NCI-H1417 treated with DMSO at 0.1 percent for 48 hours (cell line): ENCODE measurements at places on chromosomes 13 and 19.

DNA sequence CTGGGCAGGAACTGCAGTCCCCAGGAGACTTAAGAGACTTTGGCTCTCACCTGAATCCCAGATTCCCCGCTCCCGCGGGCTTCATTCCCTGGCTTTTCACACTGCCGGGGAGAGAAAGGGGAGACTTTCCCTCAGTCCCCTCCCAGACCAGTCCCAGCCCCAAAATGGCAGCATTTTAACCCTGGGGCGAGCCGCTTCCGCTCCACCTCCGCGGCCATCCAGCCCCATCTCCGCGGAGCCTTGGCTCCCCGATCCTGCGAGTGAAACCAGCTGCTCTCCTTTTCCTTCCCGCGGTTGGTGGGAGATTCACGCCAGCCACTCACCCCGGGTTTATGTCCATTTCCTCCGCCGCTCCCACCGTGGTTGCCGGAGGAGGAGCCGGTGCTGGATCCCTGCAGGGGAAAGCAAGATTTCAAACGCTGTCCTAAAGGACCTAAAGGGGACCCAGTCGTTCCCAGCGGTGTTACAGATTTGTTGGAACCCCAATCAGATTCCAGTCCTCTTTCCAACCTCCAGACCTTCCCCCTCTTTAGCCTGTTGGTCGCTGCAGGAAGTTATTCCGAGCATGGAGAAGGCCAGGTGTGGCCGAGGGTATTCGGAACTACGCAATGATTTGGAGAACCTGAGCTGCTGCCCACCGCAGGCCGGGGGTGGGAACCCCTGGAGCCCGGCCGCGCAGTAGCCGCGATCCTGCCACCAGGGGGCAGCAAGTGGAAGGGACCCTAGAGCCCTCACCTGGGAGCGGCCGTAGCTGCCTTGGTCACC lies 3.4 kb downstream of the DMKN start:
- no peak for DNase-seq

- DNase-seq = no peak
These were observed 6.7 kb downstream of the KCNJ14 start for GRCh38 chr19:48461982-48462655.

- no peak for DNase-seq
These were observed 985.6 kb downstream of the SLITRK5 start for GRCh38 chr13:88656751-88657150.

GRCh38 chr19:51466723-51467122 lies 8.5 kb upstream of the SIGLEC8 start:
- no peak for DNase-seq

- no peak for DNase-seq
These were observed 82.8 kb upstream of the MTIF3 start for GRCh38 chr13:27533155-27533643.

DNA sequence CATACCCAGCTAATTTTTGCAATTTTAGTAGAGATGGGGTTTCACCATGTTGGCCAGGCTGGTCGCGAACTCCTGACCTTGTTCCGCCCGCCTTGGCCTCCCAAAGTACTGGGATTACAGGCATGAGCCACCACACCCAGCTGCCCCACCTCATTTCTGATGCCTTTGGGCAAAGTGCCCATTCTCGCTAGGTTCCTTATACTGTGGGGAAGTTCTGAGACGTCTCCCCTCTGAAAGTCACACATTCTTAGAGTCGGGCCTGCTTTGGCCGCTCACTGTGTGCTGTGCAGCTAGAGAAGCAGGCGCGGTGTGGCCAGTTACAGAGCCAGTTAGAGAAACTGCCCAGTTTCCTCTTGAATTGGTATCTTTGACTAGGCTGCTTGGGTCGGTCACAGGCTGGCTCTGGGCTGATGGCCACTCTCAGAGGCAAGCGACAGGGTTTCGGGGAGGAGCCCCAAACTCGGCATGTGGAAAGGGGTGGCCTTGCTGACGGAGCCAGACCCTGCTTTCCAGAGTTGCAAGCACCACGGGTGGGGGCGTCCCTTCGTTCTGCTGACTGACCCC lies 18.0 kb downstream of the PRAM1 start:
- no peak for DNase-seq

DNA sequence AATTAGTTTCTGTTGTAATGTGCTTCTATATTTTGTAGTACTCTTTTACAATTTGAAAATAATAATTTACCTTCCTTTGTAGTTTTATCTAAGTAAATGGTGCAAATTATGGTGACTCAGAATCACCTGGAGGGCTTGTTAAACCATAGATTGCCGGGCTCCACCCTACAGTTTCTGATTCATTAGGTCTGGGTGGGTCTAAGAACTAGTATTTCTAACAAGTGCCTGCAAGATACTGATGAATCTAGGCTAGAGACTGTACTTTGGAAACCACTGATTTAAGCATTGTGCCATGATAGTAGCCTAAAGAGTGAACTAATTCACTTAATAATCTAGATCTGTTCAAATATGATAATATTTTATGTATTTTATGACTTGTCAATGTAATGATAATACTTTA lies 437.4 kb upstream of the SPRY2 start:
- DNase-seq = no peak

DNA sequence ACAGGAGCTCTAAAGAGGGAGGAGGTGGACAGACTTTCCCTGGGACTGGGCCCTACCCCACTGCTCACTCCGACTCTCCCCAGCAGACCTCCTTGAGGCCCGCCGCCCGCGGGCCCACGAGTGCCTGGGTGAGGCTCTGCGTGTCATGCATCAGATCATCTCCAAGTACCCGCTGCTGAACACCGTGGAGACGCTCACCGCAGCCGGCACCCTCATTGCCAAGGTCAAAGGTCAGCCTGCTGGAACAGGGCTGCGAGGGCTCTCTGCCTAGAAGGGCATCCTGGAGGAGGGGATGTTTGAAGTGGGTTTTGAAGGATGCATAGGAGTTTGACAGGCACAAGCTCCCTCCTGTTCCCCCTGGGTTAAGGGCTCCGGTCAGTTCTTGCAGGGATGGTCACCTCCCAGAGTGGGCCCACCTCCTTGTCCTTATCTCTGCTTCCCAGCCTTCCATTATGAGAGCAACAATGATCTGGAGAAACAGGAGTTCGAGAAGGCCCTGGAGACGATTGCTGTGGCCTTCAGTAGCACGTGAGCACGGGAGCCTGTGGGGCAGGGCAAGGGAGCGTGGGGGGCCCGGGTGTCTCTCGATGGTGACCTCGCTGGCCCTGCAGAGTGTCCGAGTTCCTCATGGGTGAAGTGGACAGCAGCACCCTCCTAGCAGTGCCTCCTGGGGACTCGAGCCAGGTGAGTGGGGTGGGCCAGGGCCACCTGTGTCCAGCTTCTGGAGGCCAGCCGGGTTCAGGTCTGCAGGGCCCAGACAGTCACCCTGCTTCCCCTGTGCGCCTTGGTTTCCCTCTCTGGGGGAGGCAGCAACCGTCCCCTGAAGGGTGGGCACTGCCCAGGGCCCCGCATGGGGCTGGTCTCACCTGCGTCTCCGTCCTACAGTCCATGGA lies 6.3 kb downstream of the ARHGAP45 start:
- DNase-seq = no peak

- no peak for DNase-seq
These were observed 12.5 kb downstream of the ZNF787 start for GRCh38 chr19:56108447-56109195.

- DNase-seq = no peak
These were observed 35.2 kb downstream of the ADPRHL1 start for GRCh38 chr13:113417836-113418721.

- DNase-seq = no peak
These were observed 1422.1 kb downstream of the PCDH9 start for GRCh38 chr13:65808061-65808460.

- no peak for DNase-seq
These were observed 161.5 kb downstream of the MZT1 start for GRCh38 chr13:72565893-72566292.

GRCh38 chr13:111143865-111144540 lies 28.9 kb downstream of the ARHGEF7 start:
- no peak for DNase-seq

GRCh38 chr19:7687177-7687576 lies 6.5 kb downstream of the TRAPPC5 start:
- no peak for DNase-seq

- no peak for DNase-seq
These were observed 1.8 kb downstream of the F10 start for GRCh38 chr13:113124211-113124970.

DNA sequence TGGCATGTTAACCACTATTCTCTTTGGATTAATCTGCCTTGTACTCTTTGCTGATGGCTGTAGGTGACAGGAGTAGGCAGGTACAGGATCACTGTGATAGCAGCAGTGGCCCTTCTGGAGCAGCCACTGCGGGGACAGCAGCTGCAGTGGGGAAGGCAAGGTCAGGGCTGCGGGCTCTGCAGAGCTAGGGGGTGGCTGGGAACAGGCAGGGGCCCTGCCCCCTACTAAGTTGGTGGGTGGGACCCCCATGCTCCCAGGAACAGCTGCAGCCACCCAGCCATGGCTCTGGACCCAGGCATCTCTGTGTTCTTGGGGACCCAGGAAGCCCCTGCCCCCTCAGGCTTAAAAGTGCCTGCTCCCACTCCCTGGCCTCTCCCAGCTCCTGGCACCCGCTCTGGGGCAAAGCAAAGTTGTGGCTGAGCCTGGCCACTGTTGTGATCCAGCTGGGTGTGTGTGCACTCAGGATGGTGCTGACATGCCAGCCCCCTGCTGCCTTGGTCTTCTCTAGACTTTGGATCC lies 302.4 kb downstream of the PCDH20 start:
- DNase-seq = no peak

DNA sequence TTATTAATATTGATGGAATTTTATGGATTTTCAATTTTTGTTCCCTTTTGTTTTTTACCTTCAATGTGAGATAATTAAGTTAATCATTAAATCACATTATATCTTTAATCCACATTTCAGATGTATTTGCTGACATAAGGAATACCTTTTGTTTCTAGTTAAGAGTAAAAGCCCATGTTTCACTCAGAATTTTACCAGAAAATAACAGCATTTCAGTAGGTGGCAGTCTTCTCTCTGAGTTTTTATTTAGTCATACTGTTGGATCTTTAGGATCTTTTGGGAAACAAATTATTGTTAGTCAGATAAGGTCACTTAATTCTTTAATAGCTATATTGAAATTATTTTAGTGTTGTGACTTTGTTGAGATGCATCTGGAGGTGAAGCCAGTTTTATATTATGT lies 67.9 kb downstream of the NDFIP2 start:
- no peak for DNase-seq

DNA sequence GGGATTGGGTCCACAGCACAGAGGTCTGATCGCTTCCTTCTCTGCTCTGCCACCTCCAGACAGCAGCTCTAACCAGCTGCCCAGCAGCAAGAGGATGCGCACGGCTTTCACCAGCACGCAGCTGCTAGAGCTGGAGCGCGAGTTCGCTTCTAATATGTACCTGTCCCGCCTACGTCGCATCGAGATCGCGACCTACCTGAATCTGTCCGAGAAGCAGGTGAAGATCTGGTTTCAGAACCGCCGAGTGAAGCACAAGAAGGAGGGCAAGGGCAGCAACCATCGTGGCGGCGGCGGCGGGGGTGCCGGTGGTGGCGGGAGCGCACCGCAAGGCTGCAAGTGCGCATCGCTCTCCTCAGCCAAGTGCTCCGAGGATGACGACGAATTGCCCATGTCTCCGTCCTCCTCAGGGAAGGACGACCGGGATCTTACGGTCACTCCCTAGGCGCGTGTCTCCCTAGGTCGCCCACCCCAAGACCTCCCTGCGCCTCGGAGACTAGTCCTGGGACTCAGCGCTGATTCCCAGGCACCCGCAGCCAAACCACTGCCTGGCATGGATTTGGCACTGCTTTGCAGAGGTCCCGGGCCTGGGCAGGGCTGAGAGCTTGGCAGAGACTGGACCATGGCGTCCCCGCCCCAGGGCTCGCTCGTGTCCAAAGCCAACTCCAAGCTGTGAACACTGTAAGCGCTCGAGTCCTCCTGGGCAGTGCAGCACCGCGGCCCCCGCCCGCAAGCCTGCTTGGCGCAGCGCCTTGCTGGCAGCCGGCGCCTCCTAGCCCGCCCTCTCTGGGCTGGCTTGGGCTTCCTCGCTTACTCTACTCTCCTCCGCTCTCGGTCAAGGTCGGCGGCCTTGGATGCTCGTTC lies 1.5 kb downstream of the GSX1 start:
- no peak for DNase-seq

GRCh38 chr19:41590936-41591335 lies 15.0 kb downstream of the CEACAM21 start:
- DNase-seq = no peak

DNA sequence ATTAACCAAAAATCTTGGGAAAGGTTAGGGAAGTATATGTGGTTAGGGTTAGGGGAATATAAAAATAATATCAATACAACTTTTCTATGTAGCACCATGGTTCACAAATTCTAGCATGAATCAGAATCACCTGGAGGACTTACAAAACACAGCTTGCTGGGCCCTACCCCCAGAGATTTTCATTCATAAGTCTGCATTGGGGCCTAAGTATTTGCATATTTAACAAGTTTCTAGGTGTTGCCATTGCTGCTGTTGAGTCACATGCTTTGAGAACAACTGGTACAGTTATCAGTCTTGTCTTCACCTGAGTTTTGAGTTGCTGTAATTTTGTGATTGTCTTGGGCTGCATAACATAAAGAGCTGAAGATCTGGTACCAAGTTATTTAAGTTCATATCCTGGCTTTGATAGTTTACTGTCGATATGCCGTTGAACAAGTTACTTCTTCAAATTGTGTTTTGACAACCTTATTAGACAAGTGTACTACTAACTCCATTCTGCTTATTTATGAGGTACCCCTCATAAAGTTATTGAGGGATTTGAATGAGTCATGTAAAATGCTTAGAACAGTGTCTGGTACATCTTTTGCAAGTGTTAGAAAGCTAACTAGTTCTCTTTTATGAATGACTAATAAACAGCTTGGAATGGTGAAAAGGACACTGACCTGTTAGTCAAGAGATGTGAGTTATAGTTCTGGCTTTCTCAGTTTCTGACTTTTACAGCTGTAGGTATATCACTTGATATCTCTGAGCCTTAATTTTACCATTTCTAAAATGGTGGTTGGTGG lies 132.9 kb downstream of the PAN3 start:
- no peak for DNase-seq

- no peak for DNase-seq
These were observed 3.2 kb upstream of the ZNF850 start for GRCh38 chr19:36775768-36776167.

DNA sequence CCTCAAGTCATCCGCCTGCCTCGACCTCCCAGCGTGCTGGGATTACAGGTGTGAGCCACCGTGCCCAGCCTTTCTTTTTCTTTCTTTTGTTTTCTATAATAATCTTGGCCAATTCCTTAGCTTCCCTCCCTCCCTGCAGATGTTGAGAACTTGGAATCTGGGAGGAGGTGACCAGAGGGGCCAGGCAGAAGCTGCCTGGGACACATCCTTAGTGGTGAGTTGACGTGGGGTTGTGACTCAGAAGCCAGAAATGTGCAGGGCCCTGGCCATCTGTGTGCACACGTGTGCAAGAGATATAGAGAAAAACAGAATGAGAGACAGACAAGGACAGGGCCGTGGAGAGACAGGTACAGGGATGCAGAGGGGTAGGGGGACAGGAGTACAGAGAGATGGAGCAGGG lies 154.3 kb downstream of the SIPA1L3 start:
- no peak for DNase-seq

- DNase-seq = no peak
These were observed 416 bp upstream of the DOCK9 start for GRCh38 chr13:98978280-98978679.

DNA sequence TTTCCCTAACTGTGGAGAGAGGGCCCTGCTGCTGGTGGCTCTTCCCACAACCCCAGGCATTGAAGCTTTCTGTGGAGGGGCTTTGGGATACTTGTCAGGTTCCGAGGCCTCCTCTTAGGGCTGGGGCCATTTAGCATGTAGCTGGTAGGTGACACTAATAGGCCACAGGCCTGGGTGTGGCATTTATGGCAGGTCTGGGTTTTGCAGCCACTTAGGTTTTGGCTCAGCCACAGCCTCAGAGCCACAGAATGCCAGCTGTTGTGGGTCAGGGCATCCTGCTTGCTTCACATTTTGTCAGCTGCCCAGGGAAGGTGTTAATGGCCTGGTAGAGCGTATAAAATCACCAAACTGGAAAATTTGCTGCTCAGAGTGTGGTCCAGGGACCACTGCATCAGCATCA lies 15.7 kb downstream of the FAM124A start:
- no peak for DNase-seq
